NCI-H526 (cell line): ENCODE measurements at places on chromosomes 1 and 21.

DNA sequence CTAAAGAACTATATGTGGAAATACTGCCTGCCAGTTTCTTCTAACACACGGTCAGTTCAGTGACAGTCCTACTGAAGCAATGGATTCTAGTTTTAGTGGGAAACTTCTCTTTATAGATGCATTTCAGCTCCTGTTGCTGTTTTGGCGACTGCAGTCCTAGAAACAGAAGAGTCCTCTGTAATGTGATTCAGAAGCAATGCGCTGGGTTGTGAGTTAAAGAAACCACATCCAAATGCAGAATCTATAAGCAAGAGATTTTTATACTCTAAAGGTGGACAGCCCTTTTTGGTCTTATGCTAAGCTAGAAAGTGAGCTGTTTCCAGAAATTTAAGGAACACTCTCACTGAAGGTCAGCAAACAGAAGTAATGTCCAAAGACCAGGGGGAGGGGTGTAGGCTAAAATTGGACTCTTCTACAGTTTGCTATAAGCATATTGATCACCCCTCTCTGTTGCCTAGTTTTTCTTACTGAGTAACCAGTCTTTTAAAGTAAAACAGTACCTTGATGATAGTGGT is 30.8 kb downstream of the DUSP10 start:
- DNase-seq = peak; percentile 14

DNA sequence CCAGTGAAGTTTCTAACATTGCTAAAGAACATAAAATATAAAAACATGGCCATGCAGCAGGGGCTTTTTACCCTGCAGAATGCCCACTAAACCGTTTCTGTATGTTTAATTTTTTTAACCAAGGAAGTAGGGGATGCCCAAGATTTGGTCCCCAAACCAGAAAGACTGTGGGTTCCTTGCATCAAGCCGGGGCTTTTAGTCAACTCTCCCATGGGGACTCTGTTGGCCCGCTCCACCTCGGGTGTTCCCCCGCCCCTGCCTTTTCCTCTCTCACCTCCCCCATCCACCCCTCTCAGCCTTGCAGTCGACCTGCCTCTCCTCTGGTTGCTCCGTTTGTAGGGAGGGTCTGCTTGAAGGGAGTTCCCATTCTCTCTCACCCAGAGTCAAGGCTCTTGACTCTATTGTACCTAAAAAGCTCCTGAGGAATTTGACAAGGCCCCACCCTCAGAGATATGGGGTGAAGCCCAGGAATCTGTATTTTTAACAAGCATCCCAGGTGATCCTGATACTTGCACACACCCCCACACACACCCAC is 117.5 kb downstream of the TOMM20 start:
- no peak for DNase-seq

GRCh38 chr1:216293683-216294082 is 129.6 kb downstream of the USH2A start:
- DNase-seq = peak; percentile 62

GRCh38 chr1:208254376-208254775 is 10.2 kb upstream of the PLXNA2 start:
- DNase-seq = no peak

- DNase-seq = no peak
These were observed 130.2 kb downstream of the PRDM2 start for GRCh38 chr1:13830170-13830569.

GRCh38 chr1:206059355-206059915 is 6.5 kb downstream of the RHEX start:
- no peak for DNase-seq

DNA sequence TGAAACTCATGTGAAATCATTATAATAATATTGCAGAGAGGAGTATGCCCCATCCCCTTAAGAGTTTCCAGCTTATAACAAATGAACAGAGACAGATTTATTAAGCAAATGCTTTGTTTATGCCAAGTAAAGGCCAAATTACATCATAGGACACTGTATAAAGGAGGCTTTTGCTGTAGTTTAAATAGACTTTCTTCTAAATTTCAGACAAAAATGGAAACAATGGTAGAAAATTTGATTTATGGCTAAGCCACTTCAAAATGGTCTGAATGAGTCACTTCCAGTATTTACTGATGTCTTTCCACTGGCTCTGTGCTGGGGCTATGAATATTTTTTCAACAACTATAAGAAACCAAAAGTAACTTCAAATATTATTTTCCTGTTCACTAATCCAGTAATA is 81.1 kb upstream of the ST6GALNAC5 start:
- no peak for DNase-seq
